ENCODE measurements at places on chromosomes 1 and 21.

GRCh38 chr21:35622612-35623011 lies 437.7 kb downstream of the SETD4 start:
- DNase-seq: no peak

GRCh38 chr21:18245464-18245967 lies 883 bp downstream of the CHODL start:
- no peak for DNase-seq

GRCh38 chr1:243236604-243237252 lies 18.4 kb downstream of the CEP170 start:
- no peak for DNase-seq

- no peak for DNase-seq
These were observed 216.2 kb upstream of the RUNX1 start for GRCh38 chr21:35265170-35265877.

DNA sequence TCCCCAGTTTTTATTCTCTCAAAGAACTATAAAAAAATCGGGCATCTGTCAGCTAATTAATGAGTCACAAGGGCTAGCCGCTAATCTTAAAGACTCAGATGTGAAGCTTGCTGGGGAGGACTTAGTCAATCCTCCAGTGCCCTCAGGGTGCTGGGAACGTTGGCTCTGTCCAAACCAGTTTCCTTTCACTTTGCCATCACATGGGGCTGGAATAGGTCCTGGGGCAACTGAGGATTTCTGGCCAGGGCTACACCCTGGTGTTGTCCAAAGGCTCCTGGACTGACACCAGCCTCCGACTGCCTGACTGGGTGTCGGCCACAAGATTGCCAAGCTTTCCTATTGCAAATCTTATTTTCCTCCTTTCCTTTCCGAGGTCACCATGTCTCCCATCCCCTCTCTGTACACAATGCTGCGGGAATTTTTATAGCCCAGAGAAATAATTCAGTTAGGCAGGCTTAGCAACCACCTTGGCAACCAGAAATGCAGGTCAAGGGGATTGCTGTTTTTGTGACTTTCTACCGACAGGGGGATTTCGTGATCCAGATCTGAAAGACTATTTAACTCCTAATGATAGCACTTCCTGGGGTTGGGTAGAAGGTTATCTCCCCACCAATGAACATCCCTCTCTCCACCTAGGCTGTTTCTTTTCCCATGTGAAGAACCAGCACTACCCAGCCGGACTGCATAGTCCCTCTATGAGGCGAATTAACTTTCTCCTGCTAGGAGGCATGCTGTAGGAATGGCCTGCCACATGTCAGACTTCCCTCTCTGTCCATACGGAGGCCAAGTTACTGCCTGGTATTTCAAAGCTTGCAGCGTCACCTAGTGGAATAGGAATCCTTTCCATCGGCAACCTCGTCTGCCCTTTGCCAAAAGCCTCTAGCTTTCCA lies 29.9 kb upstream of the CTBS start:
- DNase-seq: no peak

- DNase-seq: no peak
These were observed 9.3 kb upstream of the DCAF6 start for GRCh38 chr1:167927046-167927754.

DNA sequence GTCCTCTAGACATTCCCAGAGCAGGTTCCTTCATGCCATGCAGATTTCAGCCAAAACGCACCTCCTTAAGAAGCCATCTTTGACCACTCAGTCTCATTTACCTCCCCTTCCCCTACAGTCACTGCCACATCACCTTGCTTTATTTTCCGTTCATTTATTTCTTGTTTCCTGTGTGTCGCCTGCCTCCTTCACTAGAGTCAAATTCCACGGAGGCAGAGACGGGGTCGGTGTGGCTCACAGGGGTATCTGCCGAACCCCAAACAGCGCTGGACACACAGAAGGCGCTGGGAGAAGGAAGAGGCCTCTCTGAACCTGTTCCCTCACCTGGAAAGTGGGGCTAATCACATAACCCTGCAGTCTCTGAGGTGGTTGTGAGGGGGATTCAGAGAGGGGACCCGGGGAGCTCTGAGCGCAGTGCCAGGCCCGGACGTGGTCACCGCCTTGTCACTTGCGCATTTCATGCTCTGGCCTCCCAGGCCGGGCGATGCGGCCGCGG lies 23.6 kb upstream of the DMBX1 start:
- no peak for DNase-seq

GRCh38 chr1:28668956-28669723 lies 556 bp downstream of the GMEB1 start:
- peak; percentile 90 for DNase-seq

DNA sequence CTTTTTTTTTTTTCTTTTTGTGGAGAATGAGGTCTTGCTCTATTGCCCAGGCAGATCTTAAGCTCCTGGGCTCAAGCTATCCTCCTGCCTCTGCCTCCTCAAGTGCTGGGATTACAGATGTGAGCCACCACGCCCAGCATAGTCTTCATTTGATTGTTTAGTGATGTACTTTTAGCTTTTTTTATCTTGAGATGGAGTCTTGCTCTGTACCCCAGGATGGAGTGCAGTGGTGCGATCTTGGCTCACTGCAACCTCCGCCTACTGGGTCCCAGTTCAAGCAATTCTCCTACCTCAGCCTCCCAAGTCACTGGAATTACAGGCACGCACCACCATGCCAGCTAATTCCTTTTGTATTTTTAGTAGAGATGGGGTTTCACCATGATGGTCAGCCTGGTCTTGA lies 24.0 kb upstream of the LRRC3 start:
- DNase-seq: no peak

GRCh38 chr21:16424331-16424751 lies 694.6 kb downstream of the USP25 start:
- no peak for DNase-seq

GRCh38 chr21:46424621-46425020 lies 34.1 kb upstream of the DIP2A start:
- peak; percentile 30 for DNase-seq

GRCh38 chr1:154845174-154845573 lies 24.9 kb downstream of the KCNN3 start:
- no peak for DNase-seq

DNA sequence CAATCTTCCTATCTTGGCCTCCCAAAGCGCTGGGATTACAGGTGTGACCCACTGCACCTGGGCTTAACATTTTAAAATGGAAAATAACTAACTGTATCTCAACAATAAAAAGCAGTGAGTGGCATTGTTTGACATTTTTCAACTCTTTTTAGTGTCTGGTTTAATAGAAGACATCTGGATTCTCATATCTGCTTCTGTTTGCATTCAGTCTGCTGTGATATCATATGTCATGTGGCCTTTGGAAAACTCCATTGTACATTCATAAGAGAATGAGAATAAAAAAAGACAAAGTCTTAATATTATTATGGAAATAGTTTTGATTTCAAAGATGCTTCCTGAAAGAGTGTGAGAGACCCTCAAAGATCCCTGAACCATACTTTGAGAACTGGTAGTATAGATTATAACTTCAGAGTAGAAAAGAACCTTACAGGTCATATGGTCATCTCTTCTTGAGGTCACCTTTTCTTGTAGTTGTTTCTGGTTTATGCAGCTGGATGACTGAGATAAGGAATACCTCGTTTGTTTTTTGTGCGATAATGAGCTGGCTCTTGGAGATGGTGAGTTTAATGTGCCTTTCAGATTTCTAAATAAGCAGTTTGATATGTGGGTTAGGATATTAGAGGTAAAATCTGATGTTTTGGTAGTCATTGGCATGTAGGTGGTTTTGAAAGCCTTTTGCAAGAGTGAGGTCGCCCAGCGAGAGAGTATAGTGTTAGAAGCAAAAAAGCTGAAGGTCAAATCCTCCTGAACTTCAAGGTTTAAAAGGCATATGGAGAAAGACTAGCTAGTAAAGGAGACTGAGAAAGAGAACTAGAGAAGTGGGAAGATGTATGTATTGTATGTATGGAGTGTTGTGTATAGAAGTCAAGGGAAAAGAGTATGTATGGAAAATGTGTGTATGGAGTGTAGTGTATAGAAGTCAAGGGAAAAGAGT lies 17.2 kb downstream of the CEP350 start:
- no peak for DNase-seq

DNA sequence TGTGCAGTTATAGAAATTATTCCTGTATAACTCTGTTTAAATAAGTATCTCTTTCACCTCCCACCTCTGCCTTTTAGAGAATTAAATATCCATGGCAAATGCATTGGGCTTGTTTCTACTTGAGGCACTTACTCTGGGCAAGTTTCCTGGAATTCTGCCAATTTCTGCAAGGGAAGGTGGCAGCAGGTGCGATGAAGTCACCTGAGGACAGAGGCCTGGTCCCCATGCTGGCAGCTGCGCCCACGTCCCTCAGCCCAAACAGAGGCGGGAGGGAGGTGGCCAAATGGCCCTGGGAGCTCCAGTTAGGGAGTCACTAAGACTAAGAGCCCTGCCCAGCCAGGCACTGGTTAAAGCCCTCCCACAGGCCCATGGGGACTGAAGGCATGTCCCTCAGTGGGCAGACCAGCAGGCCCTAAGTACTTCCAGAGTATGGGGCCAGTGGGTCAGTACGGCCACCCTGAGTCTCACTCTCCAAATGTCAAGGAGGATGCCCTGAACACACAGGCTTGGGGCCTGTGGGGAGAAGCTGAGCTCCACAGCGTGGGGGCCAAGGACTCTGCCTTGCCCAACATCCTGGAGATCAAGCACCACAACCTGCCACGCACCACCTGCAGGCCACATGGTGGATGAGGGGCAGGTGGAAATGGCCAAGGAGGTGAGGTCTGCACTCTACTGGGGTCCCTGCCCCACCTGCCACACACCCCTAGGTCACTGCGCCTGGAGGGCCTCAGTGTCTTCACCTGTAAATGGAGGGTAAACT lies 19.4 kb downstream of the ACOT7 start:
- DNase-seq: no peak

GRCh38 chr1:227603327-227603726 lies 40.0 kb downstream of the ZNF678 start:
- no peak for DNase-seq

GRCh38 chr1:198942466-198942865 lies 303.6 kb downstream of the PTPRC start:
- no peak for DNase-seq

DNA sequence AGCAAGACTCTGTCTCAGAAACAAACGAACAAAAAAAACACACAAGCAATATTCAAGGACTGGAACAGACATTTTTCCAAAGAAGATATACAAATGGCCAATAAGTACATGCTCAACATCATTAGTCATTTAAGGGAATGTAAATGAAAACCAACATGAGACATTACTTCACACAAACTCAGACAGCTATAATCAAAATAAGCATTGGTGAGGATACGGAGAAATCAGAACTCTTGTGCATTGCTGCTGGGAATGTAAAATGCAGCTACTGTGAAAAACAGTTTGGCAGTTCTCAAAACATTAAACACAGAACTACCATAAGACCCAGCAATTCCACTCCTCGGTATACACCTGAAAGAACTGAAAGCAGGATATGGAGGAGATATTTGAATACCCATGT lies 15.4 kb downstream of the NOL9 start:
- DNase-seq: no peak

- DNase-seq: no peak
These were observed 76.5 kb downstream of the S1PR1 start for GRCh38 chr1:101313356-101313755.

DNA sequence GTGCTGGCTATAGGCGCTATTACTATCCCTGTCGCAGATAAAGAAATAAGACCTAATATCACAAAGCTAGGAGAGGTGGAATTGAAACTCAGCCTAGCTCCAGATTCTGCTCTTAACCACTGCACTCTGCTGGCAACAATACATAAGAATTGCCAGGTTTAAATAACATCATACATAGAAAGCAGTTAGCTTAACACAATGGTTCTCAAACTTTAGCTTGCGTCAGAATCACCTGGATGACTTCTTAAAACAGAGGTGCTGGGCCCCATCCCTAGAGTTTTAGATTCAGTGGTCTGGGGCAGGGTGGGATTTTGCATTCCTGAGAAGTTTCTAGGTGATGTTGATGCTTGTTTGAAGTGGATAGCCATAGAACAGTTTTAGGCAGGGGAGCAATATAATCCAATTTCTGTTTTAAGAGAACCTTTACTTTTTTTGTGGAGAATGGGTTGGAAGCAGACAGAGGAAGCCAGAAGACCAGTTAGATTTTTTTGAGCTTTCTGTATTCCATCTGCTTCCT lies 1.1 kb upstream of the POMGNT1 start:
- DNase-seq: no peak

DNA sequence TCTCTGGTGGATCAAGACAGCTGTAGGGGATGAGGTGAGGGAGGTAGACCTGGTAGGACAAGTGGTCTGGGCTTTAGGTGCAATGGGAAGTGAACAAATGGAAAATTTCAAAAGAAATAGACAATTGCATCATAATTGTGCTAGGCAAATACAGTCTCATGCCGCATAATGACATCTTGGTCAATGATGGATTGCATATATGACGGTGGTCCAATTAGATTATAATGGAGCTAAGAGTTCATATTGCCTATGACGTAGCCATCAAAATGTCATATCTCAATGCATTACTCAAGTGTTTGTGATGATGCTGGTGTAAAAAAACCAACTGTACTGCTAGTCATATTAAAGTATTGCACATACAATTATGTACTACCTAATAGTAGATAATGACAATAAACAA lies 19.0 kb downstream of the KCNK2 start:
- DNase-seq: no peak

DNA sequence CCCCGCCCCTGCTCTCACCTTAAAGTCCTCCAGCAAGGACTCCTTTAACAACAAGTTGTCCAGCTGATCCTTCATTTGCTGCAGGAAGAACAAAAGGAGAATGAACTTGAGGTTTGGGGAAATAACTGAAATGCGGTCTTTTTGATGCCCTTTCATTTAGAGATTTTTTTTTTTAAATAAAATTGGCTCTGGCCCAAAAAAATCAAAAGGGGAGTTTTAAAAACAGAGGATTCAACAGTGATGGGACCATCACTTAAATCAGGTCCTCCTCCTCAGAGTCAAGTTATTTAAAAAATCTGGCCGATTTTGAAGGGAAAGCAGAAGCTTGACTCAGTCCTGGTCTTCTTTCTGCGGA lies 742 bp downstream of the IL19 start:
- no peak for DNase-seq

DNA sequence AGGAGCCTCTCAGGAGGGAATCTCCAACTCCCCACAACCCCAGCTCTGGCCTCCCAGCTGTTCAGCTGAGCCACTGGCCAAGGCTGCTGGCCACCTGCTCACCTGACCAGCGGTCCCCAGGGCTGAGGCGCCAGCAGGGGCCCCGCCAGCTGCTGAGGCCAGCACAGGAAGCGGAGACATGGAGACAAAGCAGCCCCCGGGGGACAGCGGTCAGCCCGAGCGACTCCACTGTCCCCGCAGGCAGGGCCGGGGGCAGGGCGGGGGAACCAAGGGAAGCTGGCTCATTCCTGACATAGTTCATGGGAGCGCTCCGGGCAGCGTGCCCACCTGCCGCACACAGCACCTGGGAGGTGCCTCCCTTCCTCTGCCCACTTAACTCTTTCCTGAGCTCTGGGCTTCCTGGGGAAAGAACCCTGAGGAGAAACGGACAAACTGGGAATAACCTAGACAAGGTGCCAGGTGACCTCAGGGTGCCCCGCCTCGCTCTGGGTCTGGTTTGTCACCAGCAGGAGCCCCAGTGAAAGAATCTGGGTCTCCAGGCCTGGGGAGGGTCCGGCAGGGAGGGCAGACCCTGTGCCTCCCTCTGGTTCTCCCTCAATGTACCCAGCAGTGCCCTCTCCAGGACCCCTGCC lies 10.7 kb downstream of the EPHA2 start:
- DNase-seq: peak; percentile 94

- no peak for DNase-seq
These were observed 18.4 kb downstream of the MTHFR start for GRCh38 chr1:11787251-11787803.

Data from left lung (tissue), 14 donors.